Heart right ventricle (tissue), 16 donors: ENCODE measurements at places on chromosomes 12 and 14. TPM values are rescaled to one million over a fixed set of nuclear protein-coding genes. Genes with fewer than 3 reads are reported as not detected.
A peak's percentile ranks its signal among the peaks of the same experiment; 100 is the strongest.

DNA sequence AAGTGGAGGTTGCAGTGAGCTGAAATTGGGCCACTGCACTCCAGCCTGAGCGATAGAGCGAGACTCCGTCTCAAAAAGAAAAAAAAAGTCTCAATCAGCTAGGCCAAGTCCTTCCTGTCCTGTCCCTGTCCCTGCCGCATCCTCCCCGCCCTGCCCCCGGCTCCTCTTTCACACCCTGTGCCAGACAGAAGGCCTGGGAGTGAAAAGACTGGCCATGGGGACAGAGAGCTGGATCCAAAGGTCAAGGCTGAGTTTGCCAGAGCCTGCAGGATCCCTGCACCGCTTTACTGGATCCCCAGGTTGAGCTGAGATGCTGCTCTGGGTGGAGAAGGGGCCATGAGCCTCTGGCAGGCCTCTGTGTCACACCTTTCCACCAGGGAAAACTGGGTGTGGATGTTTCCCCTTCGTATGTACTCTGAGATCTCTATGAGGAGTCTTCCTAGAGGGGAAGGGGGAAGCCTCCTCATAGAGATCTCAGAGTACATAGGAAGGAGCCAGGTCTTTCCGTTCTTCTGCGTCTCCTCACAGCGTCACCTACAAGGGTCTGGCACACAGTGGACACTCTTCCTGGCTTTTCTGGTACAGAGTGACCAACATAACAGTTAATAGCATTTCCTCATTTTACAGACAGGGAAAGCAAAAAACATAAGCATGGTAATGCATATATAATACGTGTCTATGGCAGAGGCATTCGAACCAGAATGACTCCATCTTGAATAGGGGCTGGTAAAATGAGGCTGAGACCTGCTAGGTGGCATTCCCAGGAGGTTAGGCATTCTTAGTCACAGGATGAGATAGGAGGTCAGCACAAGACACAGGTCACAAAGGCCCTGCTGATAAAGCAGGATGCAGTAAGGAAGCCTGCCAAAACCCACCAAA lies 35.1 kb downstream of the NINJ2 start:
- H3K4me3 ChIP-seq, result no peak overlapping the region
- DNase-seq, result no peak
- H3K27ac ChIP-seq, result peak overlapping the region; percentile 71
- no peaks in the 10 kb centered on the region for H3K27me3 ChIP-seq
- peaks cover 69% of the 10 kb centered on the region for H3K4me1 ChIP-seq
- no peaks in the 10 kb centered on the region for H3K36me3 ChIP-seq

CAPZA3 gene
- not detected for total RNA-seq

GRCh38 chr12:95956557-95957145 lies 13.5 kb downstream of the AMDHD1 start:
- no peak overlapping the region for H3K4me3 ChIP-seq
- DNase-seq, result no peak
- H3K27ac ChIP-seq, result no peak overlapping the region
- no peaks in the 10 kb centered on the region for H3K27me3 ChIP-seq
- no peaks in the 10 kb centered on the region for H3K36me3 ChIP-seq

SLC5A8 gene
- not detected for total RNA-seq

DNA sequence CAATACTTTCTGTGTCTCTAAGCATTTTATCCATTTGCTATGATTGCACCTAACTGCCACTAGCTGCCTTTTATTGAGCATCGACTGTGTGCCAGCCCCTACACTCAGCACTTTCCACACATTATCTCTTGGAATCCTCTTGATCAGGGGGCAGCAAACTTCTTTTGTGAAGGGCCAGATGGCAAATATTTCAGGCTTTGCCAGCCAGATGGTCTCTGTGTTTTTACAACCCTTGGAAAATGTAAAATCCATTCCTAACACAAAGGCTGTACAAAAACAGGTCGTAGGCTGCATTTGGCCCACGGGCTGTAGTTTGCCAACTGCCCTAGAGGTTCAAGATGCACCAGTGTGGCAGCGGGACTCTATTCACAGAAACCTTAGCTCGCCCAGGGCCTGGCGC lies 19.5 kb downstream of the FOXN4 start:
- H3K27me3 ChIP-seq, result peaks cover 8% of the 10 kb centered on the region
- H3K4me3 ChIP-seq, result no peak overlapping the region
- H3K27ac ChIP-seq, result no peak overlapping the region
- DNase-seq, result no peak
- H3K36me3 ChIP-seq, result no peaks in the 10 kb centered on the region

CCDC175 gene
- total RNA-seq, result not detected

KCNC2 gene
- total RNA-seq, result not detected

DNA sequence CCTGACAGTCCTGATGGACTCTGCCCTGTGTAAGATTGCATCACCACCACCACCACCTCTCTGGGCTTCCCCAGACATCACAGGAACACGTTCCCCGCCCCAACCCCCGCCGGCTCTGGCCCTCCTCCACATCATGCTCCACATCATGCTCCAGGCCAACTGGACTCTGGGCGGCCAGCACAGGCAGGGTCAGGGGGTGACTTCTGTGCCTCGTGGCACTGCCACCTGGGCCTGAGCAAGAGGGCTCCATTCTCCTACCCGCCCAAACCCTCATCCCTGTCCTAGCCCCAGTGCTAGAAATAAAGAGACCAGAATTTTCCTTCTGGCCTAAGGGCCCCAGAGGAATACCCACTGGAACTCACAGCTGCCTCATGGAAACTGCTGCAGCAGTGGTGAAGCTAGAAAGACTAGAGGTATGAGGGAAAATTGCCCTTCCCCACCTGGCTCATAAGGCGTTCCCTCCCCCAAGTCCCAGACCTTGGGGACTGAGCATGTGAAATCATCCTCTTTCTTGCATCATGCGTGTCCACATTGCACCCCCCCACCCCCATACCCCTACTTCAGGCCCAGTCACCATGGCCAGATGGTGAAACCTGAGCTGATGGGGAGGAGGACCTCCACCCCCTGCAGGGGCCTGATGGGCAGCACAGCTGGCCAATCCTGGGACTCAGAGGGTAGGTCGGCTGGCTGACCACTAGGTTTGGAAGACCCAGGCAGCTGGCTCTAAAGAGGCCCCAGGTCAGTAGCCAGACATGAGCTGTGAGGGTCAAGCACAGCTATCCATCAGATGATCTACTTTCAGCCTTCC lies at the start of gene INHBE:
Gene INHBE, plus strand, starts transcription at position 742 of the 808 bp plus-strand sequence. CDS start 230 bp downstream, outside the sequence.
- no peaks in the 10 kb centered on the region for H3K36me3 ChIP-seq
- no peaks in the 10 kb centered on the region for H3K27me3 ChIP-seq
- H3K4me3 ChIP-seq, result no peak within 1 kb of the TSS
- DNase-seq, result no peak
- H3K27ac ChIP-seq, result no peak within 1 kb of the TSS
- H3K4me1 ChIP-seq, result peaks cover 8% of the 10 kb centered on the region

DNA sequence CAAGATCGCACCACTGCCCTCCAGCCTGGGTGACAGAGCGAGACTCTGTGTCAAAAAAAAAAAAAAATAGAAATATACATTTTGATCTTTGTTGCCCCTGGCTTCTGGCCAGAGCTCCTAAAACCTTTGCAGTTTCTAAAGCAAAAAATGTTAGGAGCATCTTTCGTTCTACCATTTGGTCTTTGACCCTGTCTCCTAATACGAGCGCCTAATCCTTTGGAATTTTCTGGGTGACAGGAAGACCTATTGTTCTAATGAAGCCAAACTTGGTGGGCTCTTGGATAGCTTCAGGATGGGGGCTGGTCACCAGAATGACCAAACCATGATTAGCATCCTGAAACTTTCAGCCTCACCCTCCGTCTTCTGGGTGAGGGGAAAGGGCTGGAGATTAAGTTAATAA lies 32.3 kb upstream of the CLIP1 start:
- DNase-seq, result no peak
- no peaks in the 10 kb centered on the region for H3K36me3 ChIP-seq
- H3K4me3 ChIP-seq, result no peak overlapping the region
- no peak overlapping the region for H3K27ac ChIP-seq
- H3K4me1 ChIP-seq, result no peaks in the 10 kb centered on the region

GRCh38 chr12:117114784-117115183 lies 15.6 kb upstream of the TESC start:
- DNase-seq, result no peak
- H3K27me3 ChIP-seq, result no peaks in the 10 kb centered on the region
- no peak overlapping the region for H3K27ac ChIP-seq
- H3K4me3 ChIP-seq, result no peak overlapping the region
- H3K4me1 ChIP-seq, result peaks cover 10% of the 10 kb centered on the region
- no peaks in the 10 kb centered on the region for H3K36me3 ChIP-seq

DNA sequence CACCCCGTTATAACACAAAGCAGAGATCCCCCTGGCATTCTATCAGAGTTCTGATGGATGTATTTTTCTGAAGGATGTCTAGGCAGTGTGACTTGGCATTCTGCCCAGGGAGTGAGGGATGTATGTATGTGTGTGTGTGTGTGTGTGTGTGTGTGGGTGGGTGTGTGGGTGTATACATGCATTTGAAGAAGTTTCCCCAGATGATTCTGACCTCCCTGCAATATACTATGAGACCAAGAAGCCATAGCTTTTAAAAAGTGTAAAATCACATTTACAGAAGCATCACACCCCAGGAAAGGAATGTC lies 59.7 kb upstream of the NAP1L1 start:
- no peak overlapping the region for H3K27ac ChIP-seq
- no peaks in the 10 kb centered on the region for H3K27me3 ChIP-seq
- H3K4me3 ChIP-seq, result no peak overlapping the region

DNA sequence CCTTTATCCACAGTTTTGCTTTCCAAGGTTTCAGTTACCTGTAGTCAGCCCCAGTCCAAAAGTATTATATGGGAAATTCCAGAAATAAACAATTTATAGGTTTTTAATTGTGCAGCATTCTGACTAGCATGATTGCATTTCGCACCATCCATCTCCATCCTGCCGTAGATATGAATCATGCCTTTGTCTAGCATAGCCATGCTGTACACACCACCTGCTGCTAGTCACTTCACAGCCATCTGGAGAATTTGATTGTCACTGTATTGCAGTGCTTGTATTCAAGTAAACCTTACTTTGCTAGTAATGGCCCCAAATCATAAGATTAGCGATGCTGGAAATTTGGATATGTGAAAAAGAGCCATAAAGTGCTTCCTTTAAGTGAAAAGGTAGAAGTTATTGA lies 36.0 kb downstream of the MUCL1 start:
- H3K4me3 ChIP-seq, result no peak overlapping the region
- H3K27me3 ChIP-seq, result no peaks in the 10 kb centered on the region
- H3K36me3 ChIP-seq, result no peaks in the 10 kb centered on the region
- no peaks in the 10 kb centered on the region for H3K4me1 ChIP-seq
- no peak overlapping the region for H3K27ac ChIP-seq

- no peaks in the 10 kb centered on the region for H3K4me1 ChIP-seq
- no peak overlapping the region for H3K4me3 ChIP-seq
- peaks cover 38% of the 10 kb centered on the region for H3K36me3 ChIP-seq
- DNase-seq, result no peak
Measured at GRCh38 chr14:39154594-39155189, 15.4 kb downstream of the TRAPPC6B start.

GRCh38 chr14:80310938-80311750 lies 99.8 kb upstream of the DIO2 start:
- no peak for DNase-seq
- H3K4me1 ChIP-seq, result no peaks in the 10 kb centered on the region
- H3K36me3 ChIP-seq, result no peaks in the 10 kb centered on the region
- H3K4me3 ChIP-seq, result no peak overlapping the region

- H3K4me1 ChIP-seq, result no peaks in the 10 kb centered on the region
- peak within 1 kb of the TSS; percentile 32 for H3K4me3 ChIP-seq
- H3K36me3 ChIP-seq, result no peaks in the 10 kb centered on the region
Measured at GRCh38 chr12:86256163-86256562, at the start of gene MGAT4C. TSS of gene MGAT4C (minus strand) at chr12:86256391.

GRCh38 chr12:84356224-84356623 lies 556.4 kb downstream of the SLC6A15 start:
- H3K4me3 ChIP-seq, result no peak overlapping the region
- no peaks in the 10 kb centered on the region for H3K36me3 ChIP-seq
- no peaks in the 10 kb centered on the region for H3K27me3 ChIP-seq
- H3K27ac ChIP-seq, result no peak overlapping the region
- DNase-seq, result no peak

TMEM119 gene
- total RNA-seq, result 1.8 TPM

- H3K27ac ChIP-seq, result peak overlapping the region; percentile 72
- DNase-seq, result peak; percentile 76
- H3K36me3 ChIP-seq, result peaks cover 24% of the 10 kb centered on the region
- H3K4me3 ChIP-seq, result no peak overlapping the region
- peaks cover 36% of the 10 kb centered on the region for H3K4me1 ChIP-seq
Measured at GRCh38 chr12:109518820-109519665, 41.6 kb downstream of the UBE3B start.

GRCh38 chr12:55644591-55644990 lies 7.9 kb downstream of the OR10P1 start:
- no peak overlapping the region for H3K4me3 ChIP-seq
- DNase-seq, result no peak
- H3K36me3 ChIP-seq, result no peaks in the 10 kb centered on the region
- no peak overlapping the region for H3K27ac ChIP-seq
- no peaks in the 10 kb centered on the region for H3K27me3 ChIP-seq
- H3K4me1 ChIP-seq, result peaks cover 8% of the 10 kb centered on the region

DNA sequence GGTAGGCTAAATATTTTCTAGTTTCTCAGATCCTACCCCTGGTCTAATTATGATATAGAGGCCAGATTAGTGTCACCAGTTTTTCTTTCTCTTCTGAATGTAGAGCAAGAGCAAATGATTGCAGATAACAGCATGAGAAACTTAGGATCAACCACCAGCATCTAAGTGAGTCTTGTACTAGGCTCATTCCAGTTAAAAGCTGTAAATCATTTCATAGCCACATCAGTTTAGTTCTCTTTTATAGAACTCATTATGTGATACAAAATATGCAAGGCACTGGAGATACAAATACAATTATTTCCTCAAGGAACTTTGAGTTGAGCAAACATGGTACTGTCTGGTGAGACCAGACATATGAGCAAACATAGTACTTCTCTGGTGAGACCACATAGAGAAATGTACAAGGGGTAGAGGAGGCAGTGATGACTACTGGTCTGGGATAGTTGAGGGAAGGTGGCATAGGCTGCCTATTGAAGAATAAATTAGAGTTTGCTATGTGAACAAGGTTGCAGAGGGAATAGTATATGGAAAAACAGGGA lies 59.5 kb downstream of the CRADD start:
- H3K27ac ChIP-seq, result peak overlapping the region; percentile 87
- DNase-seq, result no peak
- H3K4me1 ChIP-seq, result peaks cover 19% of the 10 kb centered on the region
- H3K27me3 ChIP-seq, result no peaks in the 10 kb centered on the region
- no peak overlapping the region for H3K4me3 ChIP-seq
- no peaks in the 10 kb centered on the region for H3K36me3 ChIP-seq

DNA sequence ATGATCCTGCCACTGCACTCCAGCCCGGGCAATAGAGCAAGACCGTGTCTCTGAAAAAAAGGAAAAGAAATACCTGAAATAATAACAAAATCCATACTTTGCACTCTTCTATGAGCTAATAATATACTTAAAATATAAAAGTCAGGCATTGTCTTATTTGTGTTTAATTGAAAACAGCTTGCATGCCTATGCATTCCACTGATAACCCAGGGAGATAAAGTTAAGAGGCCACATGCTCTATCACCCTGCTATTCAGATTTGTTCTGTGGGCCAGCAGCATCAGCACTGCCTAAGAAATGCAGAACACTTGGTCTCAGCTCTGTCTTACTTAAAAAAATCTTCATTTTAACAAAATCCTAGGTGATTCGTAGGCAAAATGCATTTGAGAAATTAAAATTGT lies 99.2 kb downstream of the LGR5 start:
- H3K4me1 ChIP-seq, result no peaks in the 10 kb centered on the region
- no peak overlapping the region for H3K4me3 ChIP-seq
- no peaks in the 10 kb centered on the region for H3K36me3 ChIP-seq
- no peak overlapping the region for H3K27ac ChIP-seq

- H3K36me3 ChIP-seq, result no peaks in the 10 kb centered on the region
- no peaks in the 10 kb centered on the region for H3K27me3 ChIP-seq
- H3K27ac ChIP-seq, result no peak overlapping the region
- no peak for DNase-seq
Measured at GRCh38 chr14:72559202-72559601, 334.7 kb downstream of the DPF3 start.
